ENCODE measurements at places on chromosomes 5 and 9. TPM values are rescaled to one million over a fixed set of nuclear protein-coding genes. Genes with fewer than 3 reads are reported as not detected.

SH2D3C gene
- total RNA-seq, result 1.3 TPM

DENND1A gene
- total RNA-seq, result 18.0 TPM

C5orf58 gene
- total RNA-seq, result 1.4 TPM

DNA sequence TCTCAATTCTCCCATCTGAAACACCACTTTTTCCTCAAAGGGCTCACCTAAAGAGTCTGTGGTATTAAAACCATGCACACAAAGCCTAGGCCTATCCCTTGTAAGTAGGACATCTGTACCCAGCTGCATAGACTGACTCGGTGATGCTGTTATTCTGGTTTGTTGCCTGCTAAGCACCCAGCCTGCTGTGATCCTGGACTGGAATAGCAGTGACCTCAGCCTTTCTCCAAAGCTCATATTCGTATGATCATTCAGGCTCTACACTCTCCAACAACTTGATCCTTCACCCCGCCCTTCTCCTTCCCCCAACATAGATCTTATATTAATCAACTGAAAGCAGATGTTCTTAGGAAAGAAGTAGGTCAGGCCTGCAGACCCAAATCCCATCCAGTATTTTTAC lies 81.4 kb upstream of the WWC1 start:
- H3K27ac ChIP-seq, result no peak overlapping the region
- H3K27me3 ChIP-seq, result no peaks in the 10 kb centered on the region
- H3K4me3 ChIP-seq, result no peak overlapping the region
- DNase-seq, result no peak
- H3K4me1 ChIP-seq, result peaks cover 5% of the 10 kb centered on the region

DNA sequence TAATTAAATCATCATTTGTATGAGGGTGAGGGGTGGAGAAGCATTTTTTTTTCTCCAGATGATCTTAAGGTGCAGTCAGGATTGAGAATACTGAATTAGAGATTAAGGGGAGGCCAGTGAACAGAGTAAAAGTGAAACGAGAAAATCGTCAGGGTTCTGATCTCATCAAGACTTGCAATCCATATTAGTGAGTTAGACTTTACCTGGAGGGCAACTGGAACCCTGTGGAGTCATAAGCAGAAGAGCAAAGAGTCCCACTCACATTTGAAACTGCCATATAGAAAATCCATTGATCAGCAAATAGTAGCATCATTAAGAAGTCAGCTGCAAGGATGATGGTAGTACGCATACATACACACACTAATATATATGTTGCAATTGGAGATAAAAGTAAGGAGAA lies 466.2 kb upstream of the PAPPA start:
- H3K36me3 ChIP-seq, result no peaks in the 10 kb centered on the region
- DNase-seq, result no peak
- no peaks in the 10 kb centered on the region for H3K27me3 ChIP-seq

DNA sequence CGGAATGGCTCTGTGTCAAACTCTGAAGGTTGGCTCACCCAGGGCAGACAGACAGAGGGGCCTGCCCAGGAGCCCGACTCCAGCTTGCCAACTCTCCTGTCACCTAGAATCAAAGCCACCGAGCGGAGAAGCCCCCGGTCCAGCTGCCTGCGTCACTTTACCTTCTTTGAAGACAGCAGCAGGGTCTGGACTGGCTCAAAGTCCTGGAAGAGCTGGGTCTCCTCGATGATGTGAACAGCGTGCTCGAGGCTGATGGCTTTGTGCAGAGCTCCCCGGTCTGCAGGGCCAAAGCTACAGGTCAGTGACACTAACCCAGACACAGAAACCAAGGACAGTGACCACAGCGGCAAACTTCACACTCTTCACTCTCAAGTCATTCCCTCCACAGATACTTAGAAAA lies 67.9 kb downstream of the SECISBP2 start:
- no peak overlapping the region for H3K4me3 ChIP-seq
- peaks cover 79% of the 10 kb centered on the region for H3K36me3 ChIP-seq
- no peak overlapping the region for H3K27ac ChIP-seq
- H3K4me1 ChIP-seq, result no peaks in the 10 kb centered on the region

DNA sequence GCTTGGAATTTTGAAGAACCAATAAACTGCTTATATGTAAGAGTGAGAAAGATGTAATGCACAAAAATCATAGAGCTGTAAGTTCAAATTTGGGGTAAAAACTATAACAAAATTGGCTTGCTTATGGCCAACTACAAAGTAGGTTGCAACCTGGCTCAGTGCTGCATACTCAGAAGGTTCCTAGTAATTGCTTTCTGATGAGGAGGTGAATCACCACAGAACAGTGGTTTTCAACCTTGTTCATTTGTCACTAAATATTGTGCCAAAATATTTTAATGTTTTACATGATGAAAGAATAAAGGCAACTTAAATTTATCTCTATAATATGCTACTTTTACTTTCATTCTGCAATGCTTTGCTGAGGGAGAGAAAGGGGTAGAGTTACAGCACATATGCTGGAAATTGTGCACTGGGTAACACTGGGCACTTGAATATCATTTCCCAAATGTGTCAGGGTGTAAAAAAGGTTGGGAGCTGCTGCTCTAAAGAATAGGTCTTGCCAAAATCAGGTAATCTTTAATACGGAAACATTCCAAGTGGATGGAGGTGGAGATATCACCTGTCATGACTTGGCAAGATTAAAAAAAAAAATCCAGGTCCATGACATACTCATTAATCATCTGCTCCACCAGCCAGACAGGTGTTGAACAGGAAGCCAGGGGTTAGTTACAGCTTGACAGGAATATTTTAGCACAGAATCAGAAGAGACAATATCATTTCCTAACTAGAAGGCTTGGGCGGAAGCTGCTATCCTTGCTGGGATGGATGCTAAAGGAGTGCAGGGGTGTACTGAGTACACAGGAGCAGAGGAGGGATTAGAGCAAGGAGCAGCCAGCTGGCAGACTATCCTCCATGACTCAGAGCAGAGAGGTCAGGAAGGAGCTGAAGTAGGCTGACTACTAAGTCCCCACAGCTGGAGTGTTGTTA lies 34.6 kb upstream of the CCL21 start:
- H3K27me3 ChIP-seq, result no peaks in the 10 kb centered on the region
- DNase-seq, result no peak
- H3K27ac ChIP-seq, result no peak overlapping the region
- H3K36me3 ChIP-seq, result no peaks in the 10 kb centered on the region
- H3K4me3 ChIP-seq, result no peak overlapping the region

- DNase-seq, result no peak
- H3K27ac ChIP-seq, result no peak overlapping the region
- H3K36me3 ChIP-seq, result no peaks in the 10 kb centered on the region
- no peaks in the 10 kb centered on the region for H3K4me1 ChIP-seq
- no peak overlapping the region for H3K4me3 ChIP-seq
Observed at GRCh38 chr9:106637486-106637885, 225.5 kb upstream of the ZNF462 start.

GRCh38 chr5:74325866-74326265 lies 314.7 kb downstream of the ENC1 start:
- no peak for DNase-seq
- peaks cover 2% of the 10 kb centered on the region for H3K4me1 ChIP-seq
- H3K27me3 ChIP-seq, result no peaks in the 10 kb centered on the region
- H3K27ac ChIP-seq, result no peak overlapping the region

All from H9 (cell line).